ENCODE measurements at places on chromosomes 2 and 18.

DNA sequence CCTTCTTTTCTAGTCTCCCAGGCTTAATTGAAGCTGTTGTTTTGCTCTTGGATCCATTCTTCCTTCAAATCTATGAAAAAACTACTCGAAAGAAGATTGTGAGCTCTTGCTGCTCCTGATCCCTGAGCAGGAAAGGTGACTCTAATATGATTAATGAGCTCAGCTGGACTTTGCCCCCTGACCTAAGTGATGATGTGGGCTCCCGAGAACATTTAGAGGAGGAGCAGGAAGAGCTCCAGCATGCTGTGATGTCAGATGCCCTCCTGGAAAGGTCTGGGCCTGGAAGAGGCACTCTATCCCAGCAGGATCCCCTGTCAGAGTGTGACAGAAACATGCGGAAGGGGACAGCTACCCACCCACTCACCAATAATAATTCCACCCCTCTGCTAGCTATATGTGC lies 117.9 kb upstream of the PELI1 start:
- DNase-seq: no peak

- DNase-seq: no peak
Observed at GRCh38 chr2:51344886-51345285, 313.0 kb upstream of the NRXN1 start.

DNA sequence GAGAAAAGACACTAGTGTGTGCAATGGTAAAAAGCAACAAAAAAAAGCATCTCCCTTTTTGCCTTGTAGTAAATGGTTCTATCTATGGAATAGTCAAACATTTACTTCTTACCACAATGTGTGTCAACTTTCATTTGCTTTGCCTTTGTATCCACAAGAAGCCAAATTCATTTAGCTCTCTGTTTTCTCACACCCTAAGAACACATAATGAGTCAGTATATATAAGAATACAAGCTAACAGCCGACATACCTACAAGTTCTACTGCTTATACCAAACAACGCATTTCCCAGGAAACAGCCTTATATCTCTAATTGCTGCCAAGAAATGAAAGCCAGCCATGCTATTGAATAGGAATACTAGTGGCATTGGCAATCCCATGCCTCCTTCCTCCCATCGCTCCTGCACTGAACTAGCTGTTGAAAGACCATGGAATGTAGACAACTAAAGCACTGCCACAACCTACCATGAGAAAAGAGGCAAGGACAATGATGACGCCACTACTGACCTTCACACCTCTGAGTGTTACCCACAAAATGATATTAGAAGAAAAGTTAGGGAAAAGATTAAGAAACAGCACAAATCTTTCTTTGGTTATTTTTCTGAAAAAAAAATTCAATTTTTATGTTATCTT lies 243.9 kb downstream of the GCA start:
- DNase-seq: no peak

DNA sequence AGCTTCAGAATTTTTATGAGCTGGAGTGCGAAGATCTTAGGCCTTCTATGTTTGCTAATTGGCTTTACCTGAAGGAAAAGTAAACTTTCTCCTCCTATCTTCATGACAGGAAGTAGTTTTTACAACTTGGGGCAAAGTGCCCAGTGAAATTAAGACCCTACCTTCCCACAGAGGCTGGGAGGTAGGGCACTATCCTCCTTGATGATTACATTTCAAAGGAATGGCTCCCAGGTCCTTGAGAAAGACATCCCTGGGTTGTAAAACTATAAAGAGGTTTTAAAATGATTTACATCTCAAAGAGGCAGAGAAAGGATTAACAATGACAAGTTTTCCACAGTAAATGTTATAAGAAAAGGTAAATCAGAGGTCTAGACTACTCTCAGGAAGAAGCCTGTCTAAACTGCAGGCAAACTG lies 155.8 kb downstream of the CDH7 start:
- no peak for DNase-seq

- no peak for DNase-seq
Observed at GRCh38 chr2:241351640-241352031, 4.4 kb upstream of the FARP2 start.

DNA sequence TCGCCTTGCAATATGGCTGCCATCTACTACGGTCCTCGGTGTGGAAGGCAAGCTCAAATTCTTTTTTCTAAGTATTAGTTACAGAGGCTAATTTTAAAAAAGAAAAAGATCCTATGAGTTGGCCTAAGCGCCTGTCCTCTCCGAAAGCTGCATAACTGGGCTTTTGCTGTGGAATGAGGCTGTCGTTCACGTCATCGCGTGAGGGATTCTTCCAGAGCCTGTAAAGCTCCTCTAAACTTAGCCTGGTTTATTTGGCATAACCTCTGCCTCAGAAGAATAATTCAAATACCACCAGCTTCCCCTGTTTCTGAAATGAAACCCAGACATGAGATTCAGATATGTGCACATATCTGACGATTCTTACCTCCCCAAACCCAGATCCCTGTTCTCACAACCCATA lies 187.4 kb downstream of the DNER start:
- DNase-seq: no peak

GRCh38 chr18:10850840-10851239 lies 298.5 kb downstream of the PIEZO2 start:
- no peak for DNase-seq

DNA sequence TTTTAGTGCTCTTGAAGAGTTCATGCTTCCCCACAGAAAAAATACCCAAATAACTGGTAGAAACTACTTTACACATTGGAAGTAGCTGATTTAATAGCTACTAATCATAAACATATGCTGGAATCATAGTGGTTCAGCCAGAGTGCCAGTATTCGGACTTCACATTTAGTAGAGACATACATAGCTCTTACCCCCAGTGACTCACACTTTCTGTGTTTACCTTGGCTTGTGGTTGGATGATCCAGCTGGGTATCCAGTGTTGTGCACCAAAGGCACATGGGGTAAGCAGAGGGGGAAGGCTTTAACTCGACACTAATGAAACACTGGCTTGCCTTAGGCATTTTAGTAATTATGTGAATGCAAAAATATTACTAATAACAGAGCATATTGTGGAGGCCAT lies 18.1 kb downstream of the ARHGAP28 start:
- DNase-seq: peak; percentile 79

GRCh38 chr18:46469186-46469915 lies 187.7 kb downstream of the LOXHD1 start:
- no peak for DNase-seq

GRCh38 chr18:6737833-6738232 lies 8.3 kb downstream of the ARHGAP28 start:
- DNase-seq: no peak

DNA sequence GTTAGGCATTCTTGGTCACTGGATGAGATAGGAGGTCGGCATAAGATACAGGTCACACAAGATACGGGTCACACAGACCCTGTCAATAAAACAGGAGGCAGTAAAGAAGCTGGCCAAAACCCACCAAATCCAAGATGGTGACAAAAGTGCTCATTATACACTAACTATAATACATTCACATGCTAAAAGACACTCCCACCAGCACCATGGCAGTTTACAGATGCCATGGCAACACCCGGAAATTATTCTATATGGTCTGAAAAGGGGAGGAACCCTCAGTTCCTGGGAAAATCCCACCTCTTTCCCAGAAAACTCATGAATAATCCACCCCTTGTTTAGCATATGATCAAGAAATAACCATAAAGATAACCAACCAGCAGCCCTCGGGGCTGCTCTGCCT lies 56.0 kb upstream of the PTPRM start:
- no peak for DNase-seq

DNA sequence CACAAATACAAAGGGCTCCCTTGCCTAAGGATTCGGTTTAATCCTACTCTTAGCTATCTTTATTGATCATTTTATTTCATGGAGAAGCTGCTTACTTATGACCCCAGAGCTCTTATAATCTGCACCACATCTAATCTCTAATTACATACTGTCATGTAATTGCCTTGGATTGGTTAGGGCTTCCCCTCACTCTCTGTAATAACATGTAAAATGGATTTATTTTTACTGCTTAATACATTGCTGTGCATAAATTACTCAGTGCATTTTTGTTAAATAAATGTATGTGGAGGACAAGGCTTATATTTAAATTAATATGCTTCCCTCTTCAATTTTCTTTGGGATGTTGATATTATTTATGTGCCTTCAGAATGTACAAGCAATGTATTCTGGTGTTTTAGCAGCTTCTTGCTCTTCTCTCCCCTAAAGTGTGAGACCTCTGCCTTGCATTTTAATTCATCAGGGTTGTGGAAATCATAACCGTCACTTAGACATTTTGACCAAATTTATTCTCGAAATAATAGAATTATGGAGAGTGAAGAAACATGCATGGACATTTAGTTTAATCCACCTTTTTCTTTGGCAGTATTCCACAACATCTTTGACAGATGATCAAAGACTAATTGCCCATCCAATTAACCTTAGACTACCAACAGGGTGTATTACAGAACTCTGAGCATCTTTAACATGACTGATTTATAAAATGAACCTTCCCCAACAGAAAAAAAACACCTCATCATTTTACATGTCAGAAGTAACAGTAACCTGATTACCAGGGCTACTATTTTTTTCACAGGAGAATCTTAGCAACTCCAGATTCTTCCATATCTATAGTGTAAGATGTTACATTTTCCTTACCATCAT lies 692.6 kb downstream of the LRRTM4 start:
- DNase-seq: no peak

GRCh38 chr2:146124741-146125140 lies 1604.8 kb upstream of the ZEB2 start:
- DNase-seq: peak; percentile 11

DNA sequence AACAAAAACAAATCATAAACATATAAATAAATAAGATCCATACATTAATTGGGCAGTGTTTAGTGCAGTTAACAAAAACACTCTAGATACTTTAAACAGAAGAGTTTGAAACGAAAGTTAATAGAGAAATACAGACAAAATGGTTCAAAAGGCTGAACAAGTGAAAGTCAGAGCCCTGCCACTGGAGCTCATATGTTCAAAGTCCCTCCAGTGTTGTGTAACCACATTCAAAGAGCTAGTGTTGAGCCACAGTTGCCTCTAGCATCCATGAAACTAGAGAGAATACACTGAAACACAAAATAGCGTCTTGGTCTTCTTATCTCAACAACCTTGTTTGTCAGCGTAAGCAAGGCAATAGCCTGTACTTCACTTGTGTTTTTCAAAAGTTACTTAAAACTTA lies 1309.8 kb upstream of the NRXN1 start:
- DNase-seq: no peak

DNA sequence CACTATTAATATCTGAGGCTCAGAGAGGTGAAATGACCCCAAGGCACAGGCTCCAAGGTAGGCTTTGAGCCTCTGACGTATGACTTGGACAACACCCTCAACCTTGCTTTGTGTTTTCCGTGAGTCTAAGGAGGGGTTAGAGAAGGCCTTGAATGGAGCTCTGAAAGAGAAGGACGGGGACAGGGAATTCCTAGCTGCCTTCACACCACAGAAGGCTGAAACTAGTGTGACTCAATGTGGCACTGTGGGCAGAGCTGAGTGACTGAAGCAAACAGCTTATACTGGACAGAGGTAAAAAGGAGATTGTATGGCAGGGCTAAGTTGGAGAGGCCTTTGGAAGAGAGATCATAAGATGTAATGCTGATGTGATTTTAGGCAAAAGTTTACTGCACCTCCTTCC lies 3.5 kb upstream of the NCK2 start:
- DNase-seq: no peak

GRCh38 chr2:10980071-10980470 lies 68.3 kb downstream of the KCNF1 start:
- DNase-seq: no peak

- DNase-seq: no peak
Observed at GRCh38 chr18:45063246-45064038, 382.8 kb downstream of the SETBP1 start.

DNA sequence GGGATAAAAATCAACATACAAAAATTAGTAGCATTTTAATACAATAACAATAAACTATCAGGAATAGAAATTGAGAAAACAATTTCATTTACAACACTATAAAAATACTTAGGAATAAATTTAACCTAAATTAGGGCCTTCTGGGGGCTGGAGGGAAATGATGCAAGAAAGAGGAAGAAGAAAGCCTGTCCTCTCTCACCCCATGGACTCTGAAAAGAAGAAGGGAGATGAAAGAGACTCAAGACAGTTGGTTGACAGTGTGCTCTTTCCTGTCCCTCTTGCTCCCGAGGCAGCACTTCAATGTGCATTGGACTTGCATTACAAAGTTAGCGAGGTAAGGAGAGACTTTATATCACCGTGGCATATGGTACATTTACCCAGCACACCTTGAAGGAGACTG lies 88.5 kb downstream of the VAPA start:
- no peak for DNase-seq

- no peak for DNase-seq
Observed at GRCh38 chr2:157150747-157151146, 106.8 kb upstream of the GALNT5 start.

DNA sequence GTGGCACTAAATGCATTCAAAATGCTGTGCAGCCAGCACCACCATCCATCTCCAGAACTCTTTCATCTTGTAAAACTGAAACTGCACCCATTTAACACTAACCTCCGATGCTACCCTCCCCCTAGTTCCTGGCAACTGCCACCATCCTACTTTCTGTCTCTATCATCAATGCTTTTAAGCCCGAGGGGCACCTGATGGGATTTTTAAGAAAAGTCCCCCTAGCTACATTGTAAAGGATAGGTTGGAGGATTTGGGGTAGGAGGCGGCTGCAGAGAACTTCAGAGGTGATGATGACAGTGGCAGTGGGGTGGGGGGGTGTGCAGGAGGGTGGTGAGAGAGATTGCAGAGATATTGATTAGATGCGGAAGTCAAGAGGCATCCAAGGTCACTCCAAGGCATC lies 10.8 kb upstream of the YWHAQ start:
- DNase-seq: no peak

GRCh38 chr2:160609346-160609745 lies 115.7 kb upstream of the RBMS1 start:
- DNase-seq: no peak

DNA sequence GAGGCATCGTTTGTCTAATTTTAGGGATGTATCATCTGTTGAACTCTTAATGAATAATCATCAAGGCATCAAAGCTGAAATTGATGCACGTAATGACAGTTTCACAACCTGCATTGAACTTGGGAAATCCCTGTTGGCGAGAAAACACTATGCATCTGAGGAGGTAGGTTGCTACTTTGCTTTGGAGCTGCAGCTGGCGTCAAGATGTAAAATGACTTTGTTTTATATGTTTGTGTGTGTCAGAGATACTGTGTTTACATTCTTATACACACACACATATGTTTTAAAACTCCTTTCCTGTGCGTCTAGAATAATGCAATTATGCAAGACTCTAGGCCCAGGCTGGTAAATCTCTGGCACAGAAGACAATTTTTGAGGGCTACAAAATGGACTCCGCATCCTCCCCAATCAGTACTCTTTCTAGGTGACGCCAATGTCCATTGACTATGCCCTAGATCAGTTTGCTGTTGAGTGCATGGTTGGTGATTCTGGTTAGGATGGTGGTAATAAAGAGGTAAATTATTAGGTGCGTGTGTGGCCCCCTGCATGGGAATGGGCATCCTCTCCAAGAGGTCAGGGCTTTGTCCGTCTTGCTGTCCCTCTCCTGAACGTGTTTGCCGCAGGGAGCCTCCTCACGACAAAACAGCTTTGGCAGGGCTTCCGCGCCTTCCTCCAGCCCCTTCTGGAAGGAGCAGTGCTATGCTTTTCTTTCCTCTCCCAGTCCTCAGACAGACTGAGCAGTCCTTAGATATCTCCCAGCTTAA lies 68.2 kb upstream of the EML6 start:
- DNase-seq: peak; percentile 49

- no peak for DNase-seq
Observed at GRCh38 chr2:149064856-149065630, 26.5 kb downstream of the LYPD6B start.
